ENCODE measurements at places on chromosomes 5 and 9.

GRCh38 chr5:17077440-17078233 lies 139.8 kb upstream of the BASP1 start:
- DNase-seq: no peak

DNA sequence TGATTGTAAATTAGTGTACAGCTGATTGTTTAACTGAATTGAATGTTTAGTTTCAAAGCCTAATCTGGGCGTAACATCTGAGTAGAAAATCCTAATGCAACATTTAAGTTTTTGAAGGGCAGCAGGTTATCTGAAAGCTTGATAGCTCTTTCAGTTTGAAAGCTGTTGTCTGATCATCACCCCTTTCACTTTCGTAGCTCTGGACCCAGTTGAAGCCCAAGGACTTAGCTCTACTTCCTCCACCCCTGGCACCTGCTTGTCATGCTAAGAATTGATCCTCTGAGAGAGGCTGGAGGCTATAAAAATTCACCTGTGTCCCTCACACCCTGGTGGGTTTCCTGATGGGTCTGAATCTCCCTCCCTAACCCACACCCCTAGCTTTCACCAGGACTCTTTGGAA lies 86.0 kb downstream of the ZFAND5 start:
- DNase-seq: no peak

DNA sequence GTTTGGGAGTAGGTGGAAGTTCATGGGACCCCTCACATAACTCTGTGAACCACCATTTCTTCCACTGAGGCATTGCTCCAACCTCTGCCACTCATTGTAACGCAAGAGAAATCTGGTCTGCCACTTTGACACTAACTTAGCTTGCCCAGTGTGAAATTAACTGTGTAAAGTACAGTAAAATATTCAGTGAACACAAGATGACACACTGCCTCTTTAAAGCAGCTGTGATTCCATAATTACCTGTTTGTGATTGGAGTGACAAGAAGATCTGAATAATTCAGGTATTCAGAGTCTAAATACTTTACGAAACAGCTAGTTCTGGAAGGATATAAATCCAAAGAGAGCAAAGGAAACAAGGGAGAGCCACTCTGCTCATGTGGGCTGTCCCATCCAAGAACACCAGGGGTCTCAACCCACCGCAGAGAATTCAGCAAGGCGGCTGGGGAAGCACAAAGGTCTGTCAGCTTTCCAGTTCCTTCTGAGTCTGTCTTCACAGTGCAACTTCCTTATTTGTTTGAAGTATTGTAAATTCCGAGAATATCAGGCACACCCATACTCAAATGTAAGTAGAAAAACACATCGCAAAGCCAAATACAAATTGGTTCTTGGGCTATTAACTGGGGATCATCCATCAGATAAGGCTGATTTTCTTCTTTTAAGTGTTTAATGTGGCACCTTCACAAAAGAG lies 86.9 kb downstream of the GNAQ start:
- no peak for DNase-seq

DNA sequence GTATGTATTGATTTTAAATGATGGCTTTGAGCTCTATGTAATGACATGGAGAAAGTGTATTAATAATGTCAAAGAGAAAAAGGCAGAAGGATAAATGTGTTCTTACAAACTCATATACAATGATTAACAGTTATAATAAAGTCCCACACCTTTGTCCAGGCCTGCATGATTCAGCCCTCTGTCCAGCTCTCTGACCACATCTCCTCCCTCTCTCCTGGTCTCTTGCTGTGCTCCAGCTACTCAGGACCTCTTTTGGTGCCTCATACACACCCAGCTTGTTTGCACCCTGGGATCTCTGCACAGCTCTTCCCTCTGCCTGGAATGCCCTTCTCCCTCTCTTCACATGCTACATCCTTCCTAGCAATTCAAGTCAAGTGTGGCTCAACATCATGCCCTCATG lies 37.5 kb upstream of the DMRT1 start:
- no peak for DNase-seq

DNA sequence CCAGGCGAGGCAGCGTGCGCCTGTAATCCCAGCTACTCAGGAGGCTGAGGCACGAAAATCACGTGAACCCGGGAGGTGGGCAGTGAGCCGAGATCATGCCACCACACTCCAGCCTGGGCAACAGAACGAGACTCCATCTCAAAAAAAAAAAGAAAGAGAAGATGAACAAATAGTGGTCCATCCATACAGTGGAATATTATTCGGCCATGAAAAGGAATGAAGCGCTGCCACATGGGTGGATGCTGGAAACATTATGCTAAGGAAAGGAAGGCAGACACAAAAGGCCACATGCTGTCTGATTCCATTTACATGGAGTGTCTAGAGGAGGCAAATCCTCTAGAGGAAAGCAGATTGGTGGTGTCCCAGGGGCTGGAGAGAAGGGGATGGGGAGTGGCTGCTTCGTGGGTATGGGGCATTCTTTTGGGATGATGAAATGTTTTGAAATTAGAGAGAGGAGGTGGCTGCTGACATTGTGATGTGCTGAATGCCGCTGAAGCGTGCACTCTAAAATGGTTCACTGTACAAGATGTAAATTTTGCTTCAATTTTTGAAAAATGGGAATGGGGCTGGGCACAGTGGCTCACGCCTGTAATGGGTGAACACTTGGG lies 17.0 kb downstream of the PLPP7 start:
- DNase-seq: no peak

DNA sequence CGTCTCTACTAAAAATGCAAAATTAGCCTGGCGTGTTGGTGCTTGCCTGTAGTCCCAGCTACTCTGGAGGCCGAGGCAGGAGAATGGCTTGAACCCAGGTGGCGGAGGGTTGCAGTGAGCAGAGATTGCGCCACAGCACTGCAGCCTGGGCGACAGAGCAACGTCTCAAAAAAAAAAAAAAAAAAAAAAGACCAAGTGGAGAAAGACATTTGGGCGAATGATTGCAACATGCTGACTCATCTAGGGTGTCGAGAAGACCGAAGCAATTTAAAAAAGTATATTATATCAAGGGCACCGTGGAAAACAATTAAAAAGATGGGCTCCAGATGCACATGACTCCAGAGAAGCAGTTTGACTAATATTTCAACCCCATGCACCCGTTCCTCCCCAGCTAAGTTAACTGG lies 9.2 kb downstream of the KLF4 start:
- DNase-seq: no peak

GRCh38 chr5:172294831-172295230 lies 11.3 kb upstream of the UBTD2 start:
- no peak for DNase-seq

- no peak for DNase-seq
These were observed 11.7 kb downstream of the TAL2 start for GRCh38 chr9:105673850-105674387.

GRCh38 chr9:69719367-69719766 lies 40.4 kb downstream of the PTAR1 start:
- DNase-seq: no peak

GRCh38 chr9:431701-432100 lies 217.0 kb downstream of the DOCK8 start:
- no peak for DNase-seq

GRCh38 chr5:149113669-149114068 lies 27.6 kb upstream of the ABLIM3 start:
- DNase-seq: no peak

DNA sequence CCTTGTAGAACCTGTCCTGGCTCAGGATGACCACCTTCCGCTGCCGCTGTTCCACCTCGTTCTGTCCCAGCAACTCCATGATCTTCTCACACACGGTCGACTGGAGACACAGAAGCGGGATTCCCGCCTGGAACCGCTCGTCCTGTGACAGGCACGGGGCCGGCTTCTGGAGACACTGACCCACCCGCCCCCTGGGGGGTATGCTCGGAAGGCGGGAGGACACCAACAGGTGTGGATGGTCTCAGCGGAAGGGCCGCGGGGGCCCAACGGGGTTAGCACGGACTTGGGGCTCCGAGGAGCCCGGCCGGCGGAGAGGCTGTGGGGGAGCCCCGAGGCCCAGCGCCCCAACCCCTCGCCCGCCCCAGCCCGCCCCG lies 530 bp downstream of the UCK1 start:
- peak; percentile 64 for DNase-seq

DNA sequence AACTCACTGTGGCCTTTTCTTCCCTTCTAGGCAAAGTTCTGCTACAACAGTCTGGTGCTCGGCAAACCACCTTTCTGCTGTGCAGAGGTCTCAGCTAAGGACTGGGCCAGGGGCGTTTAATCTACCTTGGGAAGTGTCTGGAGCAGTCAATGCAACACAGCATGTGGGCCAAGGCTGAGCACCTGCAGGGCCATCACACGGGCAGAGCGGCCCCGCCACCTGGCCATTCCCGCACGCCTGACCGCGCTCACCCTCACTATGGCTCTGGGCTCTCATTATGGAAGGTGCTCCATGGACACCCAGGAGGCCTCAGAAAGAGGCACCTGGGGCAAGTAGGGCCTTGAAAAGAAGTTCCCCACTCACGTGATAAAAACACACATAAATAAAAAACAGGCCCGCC lies 65.7 kb upstream of the TBC1D9B start:
- DNase-seq: no peak

- DNase-seq: no peak
These were observed 25.7 kb downstream of the LRRTM2 start for GRCh38 chr5:138849439-138849838.
